Muscle of leg (tissue), 16 donors: ENCODE measurements at places on chromosomes 1 and 21.

- DNase-seq, result peak; percentile 61
Observed at GRCh38 chr1:17113963-17114362, 5.3 kb downstream of the PADI2 start.

DNA sequence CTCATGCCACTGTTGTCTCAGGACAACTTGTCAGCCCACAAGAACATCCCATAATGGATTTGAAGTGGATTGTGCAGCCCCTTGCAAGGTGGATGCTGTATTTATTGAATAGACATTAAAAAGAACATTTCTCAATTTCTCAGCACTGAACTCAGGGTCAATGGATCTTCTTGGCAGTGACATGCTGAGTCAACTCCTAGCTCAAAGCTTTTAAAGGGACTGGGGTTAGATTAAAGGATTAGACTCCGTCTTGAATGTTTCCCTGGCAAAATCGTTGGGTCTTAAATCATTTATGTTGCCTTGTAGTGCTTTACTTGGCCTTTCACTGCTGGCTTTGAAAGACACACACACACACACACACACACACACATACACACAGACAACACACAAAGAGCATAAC, 221.6 kb upstream of the PBX1 start:
- DNase-seq, result no peak

GRCh38 chr1:230127105-230128054, 60.3 kb downstream of the GALNT2 start:
- DNase-seq, result no peak

DNA sequence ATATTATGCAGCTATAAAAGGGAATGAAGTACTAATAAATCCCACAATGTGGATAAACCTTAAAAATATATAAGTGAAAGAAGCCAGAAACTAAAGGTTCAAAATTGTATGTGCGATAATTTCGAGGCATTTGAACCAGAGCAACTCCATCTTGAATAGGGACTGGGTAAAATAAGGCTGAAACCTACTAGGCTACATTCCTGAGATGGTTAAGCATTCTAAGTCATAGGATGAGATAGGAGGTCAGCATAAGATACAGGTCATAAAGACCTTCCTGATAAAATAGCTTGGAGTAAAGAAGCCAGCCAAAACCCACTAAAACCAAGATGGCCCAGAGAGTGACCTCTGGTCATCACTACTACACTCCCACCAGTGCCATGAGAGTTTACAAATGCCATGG, 103.1 kb downstream of the SLC16A1 start:
- no peak for DNase-seq

- peak; percentile 51 for DNase-seq
Observed at GRCh38 chr21:39715804-39716397, 29.1 kb upstream of the IGSF5 start.

GRCh38 chr1:161740921-161741320, 8.7 kb upstream of the DUSP12 start:
- DNase-seq, result no peak

- no peak for DNase-seq
Observed at GRCh38 chr1:17030206-17030605, 18.5 kb upstream of the ATP13A2 start.

DNA sequence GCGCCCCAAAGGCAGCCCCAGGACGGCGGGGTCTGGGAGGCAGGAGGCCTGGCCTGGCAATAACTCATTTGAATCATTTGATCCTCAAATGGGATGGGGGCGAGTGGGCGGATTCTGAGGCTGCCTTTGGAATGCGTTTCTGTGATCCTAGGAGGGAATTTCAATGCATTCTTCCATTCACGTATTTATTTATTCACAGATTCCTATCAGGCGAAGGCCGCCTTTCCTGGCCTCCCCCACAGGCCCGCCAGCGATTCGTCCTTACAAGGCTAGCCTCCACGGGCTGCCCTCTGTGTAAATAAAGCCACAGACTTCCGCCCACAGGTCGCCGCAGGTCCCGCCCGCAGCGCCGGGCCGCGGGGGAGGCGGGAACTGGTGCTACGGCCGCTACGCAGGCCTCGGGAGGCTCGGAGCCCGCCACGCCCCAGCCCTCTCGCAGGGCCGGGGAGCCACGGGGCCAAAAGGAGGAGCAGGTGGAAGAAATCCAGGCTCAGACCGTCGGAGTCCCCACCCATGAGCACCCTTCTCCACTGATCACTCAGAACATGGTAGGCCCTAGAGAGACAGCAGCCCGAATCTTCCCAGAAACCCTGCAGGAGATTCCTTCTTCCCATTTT, 31.3 kb upstream of the JUN start:
- peak; percentile 73 for DNase-seq

GRCh38 chr21:45860493-45861155, 120.9 kb upstream of the COL6A1 start:
- DNase-seq, result no peak
